ENCODE measurements at places on chromosomes 3 and 15. TPM values are rescaled to one million over a fixed set of nuclear protein-coding genes. Genes with fewer than 3 reads are reported as not detected.

GRCh38 chr3:111143-112069, 85.2 kb upstream of the CHL1 start:
- DNase-seq = no peak

GRCh38 chr15:70091726-70092463, 5.8 kb downstream of the TLE3 start:
- DNase-seq = no peak

The ZBED2 gene
- total RNA-seq = not detected

DNA sequence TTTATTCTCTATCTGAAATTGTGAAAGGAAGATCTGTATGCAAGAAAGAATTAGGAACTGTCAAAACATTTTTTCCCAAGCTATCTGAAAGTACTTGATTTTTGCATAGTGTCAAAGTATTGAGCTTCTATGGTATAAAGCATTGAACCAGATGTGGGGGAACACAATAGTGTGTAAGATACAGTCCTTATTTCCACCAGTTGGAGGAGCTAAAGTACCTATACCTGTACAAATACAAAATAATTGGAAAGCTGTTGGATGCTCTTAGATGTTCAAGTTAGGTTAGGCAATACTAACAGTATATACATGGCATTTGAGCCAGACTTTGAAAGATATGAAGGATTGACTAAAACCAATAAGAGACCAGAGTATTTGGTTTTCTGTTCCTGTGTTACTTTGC, 148.4 kb downstream of the B3GALNT1 start:
- DNase-seq = no peak

The ARNT2 gene
- 3.1 TPM for total RNA-seq

DNA sequence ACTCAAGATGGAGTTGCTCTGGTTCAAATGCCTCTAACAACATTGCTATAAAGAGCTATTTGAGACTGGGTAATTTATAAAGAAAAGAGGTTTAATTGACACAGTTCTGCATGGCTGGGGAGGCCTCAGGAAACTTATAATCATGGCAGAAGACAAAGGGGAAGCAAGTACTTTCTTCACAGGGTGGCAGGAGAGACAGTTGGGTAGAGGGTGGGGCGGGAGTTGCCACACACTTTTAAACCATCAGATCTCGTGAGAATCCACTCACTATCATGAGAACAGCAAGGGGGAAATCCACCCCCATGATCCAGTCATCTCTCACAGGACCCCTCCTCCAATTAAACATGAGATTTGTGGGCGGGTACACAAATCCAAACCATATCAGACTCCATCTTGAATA, 30.7 kb downstream of the MAP2K5 start:
- no peak for DNase-seq

DNA sequence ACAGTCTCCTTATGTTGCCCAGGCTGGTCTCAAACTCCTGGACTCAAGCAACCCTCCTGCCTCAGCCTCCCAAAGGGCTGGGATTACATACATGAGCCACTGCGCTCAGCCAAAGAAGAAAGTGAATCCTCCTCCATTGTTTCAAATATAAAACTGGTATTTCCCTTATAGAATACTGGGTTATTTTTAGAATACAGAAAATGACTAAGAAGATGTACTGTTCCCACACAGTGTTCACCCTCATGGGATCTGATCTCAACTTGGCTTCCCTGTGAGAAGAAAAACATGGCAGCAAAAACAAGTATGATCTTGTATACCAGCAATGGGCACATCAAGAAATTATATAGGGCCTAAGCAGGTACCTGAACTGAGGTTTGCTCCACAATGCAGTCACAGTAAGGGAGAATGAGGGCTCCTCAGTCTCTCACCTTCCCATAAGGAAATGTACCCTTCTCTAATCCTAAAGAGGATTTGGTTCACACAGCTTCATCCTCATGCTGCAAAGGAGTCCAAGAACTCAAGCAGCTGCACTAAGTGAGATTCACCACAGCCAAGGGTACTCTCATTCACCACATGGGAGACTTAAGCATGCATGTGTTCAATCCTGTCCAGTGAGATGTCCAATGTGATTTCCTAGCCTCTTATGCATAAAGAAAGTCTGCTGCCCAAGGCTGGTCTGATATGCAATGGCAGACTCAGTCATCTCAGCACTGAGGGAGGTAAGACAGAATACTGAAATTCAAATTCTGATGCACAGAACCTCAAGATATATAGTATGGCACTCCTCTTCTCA, 25.8 kb downstream of the USP4 start:
- DNase-seq = no peak

The ARL14 gene
- not detected for total RNA-seq

DNA sequence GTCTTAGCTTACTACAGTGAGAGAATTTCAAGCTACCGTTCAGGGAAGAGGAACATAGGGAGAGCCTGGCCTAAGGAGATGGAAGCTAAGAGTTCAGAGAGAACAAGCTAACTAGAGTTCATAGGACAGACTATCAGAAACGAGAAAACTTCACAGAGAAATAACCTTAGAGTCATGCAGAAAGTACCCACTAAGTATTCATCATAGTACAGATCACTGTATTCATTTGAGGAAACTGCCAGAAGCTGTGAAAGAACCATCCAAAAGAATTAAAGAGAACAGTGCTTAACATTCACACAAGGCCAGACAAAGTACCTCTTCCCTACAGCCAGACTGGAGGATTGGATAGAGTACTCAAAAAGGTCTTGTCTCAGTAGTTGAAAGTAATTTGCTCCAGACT, 15.2 kb upstream of the GBE1 start:
- no peak for DNase-seq

GRCh38 chr3:163773136-163773535, 1305.2 kb downstream of the SI start:
- DNase-seq = no peak

DNA sequence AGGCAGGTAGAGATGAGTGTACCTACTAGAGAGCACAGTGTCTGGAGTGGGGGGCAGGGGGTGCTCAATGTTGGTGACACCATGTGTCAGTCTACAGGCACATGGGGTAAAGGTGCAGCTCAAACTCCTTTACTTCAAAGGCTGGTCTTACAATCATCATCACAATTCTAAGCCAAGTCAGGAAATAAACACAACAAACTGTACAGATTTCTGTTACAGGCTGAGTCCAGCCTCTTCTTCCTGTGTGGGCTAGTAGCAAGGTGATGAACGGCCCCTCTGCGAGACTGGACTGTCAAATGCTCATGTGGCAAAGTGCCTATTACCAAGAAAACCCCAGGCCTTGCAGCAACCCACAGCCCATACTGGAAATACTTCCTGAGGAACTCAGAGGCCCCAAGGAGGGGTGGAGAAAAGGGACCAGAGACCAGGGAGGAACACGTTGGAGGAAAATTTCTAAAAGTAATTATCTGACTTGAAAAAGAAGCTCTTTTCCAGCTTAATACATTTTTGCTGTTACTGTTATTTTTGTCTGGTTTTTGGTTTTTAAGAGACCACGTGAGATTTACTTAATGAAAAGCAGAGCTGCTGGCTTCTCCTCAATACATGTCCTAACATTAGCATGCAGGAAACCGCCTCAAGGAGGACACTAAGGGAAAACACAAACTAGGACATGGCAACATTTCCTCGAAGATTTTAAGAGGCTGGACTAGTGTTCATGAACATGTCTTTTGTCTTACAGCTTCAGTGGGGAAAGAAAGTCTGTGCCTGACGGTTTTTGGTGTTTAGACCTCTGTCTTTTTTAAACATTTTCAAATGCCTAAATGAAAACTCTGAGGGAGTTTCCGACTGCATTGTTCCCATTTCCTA, 29.5 kb downstream of the TBC1D2B start:
- DNase-seq = no peak

DNA sequence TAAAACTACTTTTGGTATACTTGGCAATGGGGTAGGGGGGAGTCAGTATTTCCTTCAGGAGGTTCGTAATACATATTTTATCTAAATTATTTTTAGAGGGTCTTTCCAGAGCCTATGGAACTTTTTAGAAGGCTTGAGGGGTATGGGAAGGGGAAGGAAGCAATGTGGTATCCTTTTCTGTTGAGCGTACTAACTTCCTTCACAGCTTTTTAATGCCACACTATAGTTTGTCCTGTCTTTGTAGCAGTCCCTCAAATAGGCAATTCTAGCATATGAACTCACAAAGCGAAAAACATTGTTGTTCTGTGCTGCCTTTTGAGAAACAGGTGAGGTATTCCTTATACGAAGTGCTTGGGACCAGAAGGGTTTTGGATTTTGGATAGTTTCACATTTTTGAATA, 22.3 kb upstream of the P2RY13 start:
- DNase-seq = no peak

DNA sequence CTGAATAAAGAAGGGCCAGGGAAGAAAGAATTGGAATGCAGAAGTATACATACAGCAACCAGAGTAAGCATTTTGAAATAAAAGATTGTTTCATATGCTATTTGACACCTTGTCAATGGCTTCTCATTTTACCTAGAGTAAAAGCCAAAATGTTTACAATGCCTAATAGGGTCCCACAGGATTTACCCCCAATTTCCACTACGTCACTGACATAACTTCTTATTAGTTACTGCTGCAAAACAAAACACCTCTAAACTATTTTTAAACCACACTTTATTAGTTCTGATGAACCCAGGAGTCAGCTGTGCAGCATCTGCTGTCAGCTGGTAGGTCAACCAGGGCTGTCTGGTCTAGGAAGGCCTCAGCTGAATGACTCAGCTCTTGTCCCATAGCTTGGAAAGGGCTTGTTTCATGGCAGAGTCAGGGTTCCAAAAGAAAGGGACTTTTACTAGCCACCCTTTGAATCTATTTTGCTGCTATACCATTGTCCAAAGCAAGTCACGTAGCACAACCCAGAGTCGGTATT, 945.1 kb downstream of the EPHA3 start:
- no peak for DNase-seq

The GPR149 gene
- total RNA-seq = not detected

GRCh38 chr15:101781928-101782327, 21.4 kb upstream of the OR4F6 start:
- DNase-seq = no peak

DNA sequence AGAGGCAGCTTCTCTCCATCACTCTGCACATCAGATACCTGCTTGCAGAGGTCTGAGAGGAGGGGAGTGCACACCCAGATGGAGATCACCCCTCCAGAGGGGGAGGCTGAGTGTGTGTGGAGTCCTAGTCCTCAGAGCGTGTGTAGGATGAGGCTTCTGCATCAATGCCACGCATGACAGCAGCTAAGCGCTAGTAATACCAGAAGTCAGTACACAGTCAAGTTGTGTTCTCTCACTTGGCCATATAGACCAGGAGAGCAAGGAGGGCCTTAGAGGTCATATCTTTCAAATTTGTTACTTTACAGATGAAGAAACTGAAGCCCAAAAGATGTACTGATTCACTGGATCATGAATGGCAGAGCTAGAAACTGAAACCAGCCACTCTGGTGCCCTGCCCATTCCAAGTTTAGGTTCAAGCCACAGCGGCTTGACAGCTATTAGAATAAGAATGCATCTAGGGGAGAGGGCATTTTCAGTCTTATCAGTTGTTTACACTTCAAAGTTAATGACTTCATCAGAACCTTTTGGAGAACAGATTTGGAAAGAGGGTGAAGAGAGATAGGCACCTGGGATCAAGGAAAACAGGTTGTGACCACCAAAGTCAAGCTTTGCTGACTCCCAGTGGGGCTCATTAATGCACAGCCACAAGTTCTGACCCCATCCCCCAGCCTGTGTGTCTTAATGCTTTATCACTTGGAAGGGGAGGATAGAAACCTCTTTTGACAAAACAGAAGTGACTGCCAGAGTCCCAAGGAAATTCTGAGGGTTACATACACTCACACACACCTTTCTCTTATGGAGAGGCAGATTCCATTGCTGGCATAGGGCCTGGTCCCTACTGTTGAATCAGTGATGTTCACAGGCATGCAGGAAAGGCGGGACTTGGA, 310.3 kb downstream of the CHST2 start:
- no peak for DNase-seq

- DNase-seq = no peak
These were observed 195.7 kb downstream of the STT3B start for GRCh38 chr3:31728403-31728802.

DNA sequence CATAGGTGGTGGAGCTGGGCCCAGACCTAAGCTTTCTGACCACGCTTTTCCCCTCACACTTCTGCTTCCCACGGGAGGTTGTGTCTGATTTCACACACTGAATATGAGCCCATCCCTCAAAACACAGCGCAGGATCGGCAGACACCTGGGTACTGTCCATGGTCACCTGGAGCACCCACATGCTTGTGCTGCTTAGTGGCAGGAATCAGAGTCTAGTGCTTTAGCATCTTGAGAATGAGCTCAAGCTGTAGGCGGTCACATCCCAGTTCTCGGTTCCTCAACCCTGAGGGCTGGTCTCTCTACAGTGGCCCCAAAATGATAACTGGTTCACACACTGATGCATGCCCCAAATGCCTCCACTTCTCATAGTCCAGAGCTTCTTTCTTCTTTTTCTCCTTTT, 111.0 kb downstream of the SEMA5B start:
- DNase-seq = no peak

The ARHGEF26 gene
- total RNA-seq = 12.1 TPM

DNA sequence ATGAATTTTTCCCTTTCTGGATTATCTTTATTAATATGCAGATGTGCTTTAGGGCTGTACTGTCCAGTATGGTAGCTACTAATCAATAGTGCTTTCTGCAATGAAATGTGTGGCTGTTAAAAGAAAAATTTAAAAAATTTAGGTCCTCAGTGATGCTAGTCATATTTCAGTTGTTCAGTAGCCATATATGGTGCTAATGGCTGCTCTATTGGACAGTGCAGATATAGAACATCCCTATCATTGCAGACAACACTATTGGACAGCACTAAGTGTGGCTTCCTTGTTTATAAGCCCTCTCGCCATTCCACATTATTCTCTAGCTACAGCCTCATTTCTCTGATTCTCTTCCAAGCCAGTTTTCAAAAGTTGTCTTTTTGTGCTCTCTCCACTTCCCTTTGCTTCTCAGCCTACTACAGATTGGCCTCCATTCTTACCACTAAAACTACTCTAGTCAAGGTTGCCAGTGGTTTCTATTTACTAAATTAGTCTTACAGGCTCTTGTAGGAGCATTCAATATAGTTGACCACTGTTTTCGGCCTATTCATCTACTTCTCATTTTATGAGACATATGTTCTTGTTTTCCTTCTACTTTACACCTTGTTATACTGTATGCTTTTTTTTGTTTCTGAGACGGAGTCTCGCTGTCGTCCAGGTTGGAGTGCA, 9.5 kb downstream of the MAPK6 start:
- DNase-seq = no peak

- DNase-seq = no peak
These were observed 5.6 kb downstream of the NEIL1 start for GRCh38 chr15:75352186-75353080.

DNA sequence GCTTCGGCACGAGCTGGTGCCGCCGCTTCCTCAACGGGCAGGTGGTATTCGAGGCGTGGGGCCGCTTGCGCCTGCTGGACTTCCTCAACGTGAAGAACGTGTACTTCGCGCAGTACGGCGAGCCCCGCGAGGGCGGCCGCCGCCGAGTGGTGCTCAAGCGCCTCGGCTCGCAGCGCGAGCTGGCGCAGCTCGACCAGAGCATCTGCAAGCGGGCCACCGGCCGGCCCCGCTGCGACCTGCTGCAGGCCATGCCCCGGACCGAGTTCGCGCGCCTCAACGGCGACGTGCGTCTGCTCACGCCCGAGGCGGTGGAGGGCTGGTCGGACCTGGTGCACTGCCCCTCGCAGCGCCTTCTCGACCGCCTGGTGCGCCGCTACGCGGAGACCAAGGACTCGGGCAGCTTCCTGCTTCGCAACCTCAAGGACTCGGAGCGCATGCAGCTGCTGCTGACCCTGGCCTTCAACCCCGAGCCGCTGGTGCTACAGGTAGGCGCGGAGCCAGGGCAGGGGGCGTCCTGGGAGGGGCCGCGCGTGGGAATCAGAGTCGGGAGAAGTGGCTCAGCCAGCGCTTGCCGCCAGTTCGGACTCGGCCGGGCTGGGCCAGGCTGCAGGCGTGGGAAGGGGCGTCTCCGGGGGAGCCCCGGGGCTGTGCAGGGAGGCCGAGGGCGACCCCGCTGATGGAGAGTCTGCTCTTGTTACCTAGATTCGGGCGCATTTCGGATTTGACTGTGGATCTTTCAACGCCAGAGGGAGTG, 1.1 kb downstream of the DIPK2A start:
- DNase-seq = no peak
